ENCODE measurements at places on chromosomes 2 and 18.

- peak; percentile 32 for DNase-seq
Measured at GRCh38 chr2:200756618-200757321, 54.9 kb upstream of the BZW1 start.

- no peak for DNase-seq
Measured at GRCh38 chr2:205785507-205786260, 103.4 kb downstream of the NRP2 start.

DNA sequence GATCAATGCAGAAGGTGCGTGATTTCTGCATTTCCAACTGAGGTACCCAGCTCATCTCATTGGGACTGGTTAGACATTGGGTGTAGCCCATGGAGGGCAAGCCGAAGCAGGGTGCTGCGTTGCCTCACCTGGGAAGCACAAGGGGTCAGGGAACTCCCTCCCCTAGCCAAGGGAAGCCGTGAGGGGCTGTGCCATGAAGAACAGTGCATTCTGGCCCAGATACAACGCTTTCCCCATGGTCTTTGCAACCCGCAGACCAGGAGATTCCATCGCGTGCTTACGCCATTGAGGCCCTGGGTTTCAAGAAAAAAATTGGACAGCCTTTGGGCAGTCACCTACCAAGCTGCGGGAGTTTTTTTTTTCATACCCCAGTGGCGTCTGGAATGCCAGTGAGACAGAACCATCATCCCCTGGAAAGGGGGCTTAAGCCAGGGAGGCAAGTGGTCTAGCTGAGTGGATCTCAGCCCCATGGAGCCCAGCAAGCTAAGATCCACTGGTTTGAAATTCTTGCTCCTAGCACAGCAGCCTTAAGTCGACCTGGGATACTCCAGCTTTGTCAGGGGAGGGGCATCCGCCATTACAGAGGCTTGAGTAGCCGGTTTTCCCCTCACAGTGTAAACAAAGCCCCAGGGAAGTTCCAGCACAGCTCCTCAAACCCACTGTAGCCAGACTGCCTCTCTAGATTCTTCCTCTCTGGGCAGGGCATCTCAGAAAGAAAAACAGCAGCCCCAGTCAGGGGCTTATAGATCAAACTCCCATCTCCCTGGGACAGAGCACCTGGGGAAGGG, 21.7 kb downstream of the TFPI start:
- DNase-seq: peak; percentile 54

- DNase-seq: no peak
Measured at GRCh38 chr2:8355102-8355859, 326.6 kb upstream of the ID2 start.

DNA sequence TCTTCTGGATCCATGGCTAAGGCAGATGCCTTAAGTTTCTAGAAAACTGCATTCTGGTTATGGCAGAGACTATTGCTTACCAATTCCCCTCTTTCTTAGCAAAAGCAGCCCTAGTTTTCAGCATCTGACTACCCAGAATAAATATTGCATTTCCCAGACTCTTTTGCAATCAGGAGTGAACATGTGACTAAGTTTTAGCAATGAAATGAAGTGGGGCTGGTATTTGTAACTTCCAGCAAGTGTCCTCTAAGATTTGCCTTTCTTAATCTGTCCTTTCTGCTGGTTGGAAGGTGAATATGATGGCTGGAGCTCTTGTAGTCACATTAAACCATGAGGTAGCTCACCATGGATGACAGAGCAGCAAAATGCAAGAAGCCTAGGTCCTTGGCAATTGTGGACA, 132.9 kb upstream of the PKDCC start:
- DNase-seq: no peak

GRCh38 chr18:40925071-40925541, 1029.9 kb upstream of the PIK3C3 start:
- no peak for DNase-seq

DNA sequence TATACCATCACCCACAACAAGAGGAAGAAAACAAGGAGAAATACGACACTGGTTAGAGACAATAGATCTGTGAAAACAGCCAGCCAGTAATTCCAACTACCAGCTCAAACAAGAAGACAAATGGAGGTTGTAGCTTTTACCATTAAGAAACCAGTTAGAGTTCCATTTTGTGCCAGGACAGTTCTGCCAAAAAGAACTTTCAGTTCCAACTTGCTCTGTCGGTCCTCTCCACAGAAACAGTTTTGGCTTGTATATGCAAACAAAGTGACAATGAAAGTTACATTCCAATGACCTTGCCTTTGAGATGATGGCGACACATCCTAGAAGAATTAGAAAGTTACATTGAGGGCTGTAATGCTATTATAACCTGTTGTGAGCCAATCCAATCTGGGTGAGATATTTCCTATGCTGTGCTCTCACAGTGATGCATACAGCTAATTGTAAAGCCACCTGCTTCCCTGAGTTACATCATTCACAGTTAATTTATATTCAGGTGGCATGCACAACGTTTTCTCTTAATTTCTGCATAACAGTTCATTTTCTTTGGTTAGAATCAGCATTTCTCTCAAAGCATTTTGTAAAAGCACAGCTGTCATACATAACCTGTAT, 1378.4 kb upstream of the PIK3C3 start:
- DNase-seq: peak; percentile 39

- no peak for DNase-seq
Measured at GRCh38 chr18:13522861-13523660, 203.3 kb downstream of the FAM210A start.

- DNase-seq: no peak
Measured at GRCh38 chr18:55790296-55790695, 202.3 kb upstream of the TCF4 start.

GRCh38 chr18:13229001-13229671, 10.6 kb downstream of the LDLRAD4 start:
- no peak for DNase-seq

DNA sequence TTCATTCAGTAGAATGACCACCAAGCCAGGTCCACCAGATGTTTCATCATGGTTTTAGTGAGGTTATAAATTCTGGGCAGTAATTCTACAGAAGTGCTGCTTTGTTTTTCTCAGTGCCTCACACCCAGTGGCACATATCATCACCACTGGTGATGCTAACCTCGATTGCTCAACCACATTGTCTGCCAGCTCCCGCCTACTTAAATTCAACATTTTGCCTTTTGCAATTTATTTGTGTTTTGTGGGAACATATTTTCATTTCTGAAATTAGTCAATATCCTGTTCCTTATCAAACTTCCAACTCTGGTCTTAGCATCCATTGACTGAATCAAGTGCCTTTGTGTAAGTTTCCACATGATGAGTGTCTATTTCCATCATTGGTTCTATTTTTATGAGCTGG, 62.3 kb upstream of the TMEM178A start:
- DNase-seq: no peak

DNA sequence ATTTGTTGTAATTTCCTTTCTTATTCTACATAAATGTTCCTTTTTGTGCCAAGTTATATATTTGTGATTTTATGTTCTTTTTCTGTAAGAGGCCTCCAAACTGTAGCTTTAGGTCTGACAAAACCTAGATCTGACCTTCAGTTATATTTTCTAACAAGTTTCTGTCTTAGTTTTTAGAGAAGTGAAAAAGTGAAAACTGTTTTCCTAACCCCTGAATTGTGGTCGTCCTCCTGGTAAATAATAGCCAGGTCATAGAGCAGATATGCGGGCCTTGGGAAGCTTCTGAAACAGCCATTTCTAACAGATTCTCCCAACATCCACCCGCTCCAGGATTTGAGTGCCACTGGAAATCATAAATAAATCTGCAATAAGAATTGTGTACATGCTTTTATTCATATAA, 398.4 kb upstream of the CWC22 start:
- no peak for DNase-seq

- DNase-seq: no peak
Measured at GRCh38 chr2:237074211-237074993, 11.3 kb upstream of the COPS8 start.

DNA sequence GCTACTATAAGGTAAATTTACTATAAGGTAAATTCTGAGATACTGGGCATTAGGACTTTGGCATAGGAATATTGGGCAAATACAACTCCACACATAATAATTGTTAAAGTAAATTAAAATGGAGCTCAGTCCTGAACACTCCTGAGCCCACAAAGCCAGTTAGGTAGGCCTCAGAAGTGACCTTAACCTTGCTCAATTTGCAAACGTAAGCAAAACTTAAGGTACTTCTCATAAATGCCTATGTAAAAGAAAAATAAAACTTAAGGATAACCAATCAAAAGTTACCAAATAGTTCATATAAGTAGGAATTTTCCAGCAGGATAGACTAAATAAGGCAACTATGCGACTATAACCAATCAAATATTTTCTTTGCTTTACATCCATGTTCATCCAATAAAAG, 197.7 kb downstream of the MC4R start:
- DNase-seq: no peak

DNA sequence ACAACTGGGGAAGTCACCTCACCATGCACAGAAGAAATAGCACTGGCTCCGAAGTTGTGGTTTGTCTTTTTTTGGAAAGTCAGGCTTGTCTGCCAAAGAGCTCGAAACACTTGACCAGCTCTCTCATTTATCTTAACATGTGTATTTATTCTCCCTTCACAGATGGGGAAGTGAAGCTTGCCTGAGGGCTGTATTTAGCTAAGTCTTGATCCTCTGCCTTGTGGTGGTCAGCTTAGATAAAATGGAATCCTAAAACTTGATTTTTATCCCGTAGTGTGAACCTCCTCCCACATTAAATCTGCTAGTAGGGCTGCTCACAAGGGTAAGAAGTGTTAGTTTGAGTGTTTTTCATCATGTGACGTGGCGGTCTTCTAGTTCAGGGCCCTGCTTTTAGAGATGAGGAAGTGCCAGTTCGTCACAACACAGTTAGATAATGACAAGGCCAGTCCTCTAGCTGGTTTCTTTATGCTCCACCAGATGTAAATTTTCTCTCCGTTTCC, 89.7 kb downstream of the TMEM247 start:
- no peak for DNase-seq

- no peak for DNase-seq
Measured at GRCh38 chr2:44107974-44108373, 60.7 kb upstream of the PPM1B start.

GRCh38 chr18:36543991-36544725, 246.6 kb downstream of the FHOD3 start:
- no peak for DNase-seq

DNA sequence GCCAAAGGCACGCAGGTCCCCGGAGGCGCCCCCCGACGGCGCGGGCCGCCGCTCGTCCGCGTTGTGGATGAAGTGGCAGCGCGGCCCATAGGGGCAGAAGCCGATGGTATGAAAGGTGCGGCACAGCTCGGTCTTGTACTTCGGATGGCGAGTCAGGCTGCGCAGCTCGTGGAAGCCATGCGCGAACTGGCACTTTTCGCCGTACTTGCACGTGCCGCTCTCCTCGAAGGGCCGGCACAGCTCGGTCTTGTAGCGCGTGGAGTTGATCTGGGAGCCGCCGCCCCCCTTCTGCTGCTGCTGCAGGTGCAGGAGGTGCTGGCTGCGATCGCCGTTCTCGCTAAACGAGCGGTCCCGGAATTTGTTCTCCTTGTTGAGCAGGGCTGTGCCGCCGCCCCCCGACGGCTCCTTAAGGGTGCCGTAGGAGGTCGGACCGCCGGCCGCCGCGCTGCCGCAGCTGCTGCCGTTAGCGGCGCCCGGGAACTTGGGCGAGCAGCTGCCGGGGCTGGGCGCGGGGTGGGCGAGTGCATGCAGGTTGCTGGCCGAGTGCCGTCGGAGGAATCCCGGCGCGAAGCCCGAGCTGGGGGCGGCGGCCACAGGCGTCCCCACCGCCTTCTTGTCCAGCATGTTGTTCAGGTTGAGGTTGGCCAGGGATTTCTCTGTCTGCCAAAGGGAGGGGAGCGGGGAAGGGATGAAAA, 1.2 kb downstream of the ZFP36L2 start:
- DNase-seq: peak; percentile 79

- DNase-seq: peak; percentile 44
Measured at GRCh38 chr2:10079870-10080535, at the start of gene CYS1. TSS of gene CYS1 (minus strand) at chr2:10080411. CDS start at chr2:10080223, 188 bp downstream.

- no peak for DNase-seq
Measured at GRCh38 chr2:156652691-156653090, 216.5 kb downstream of the GPD2 start.

DNA sequence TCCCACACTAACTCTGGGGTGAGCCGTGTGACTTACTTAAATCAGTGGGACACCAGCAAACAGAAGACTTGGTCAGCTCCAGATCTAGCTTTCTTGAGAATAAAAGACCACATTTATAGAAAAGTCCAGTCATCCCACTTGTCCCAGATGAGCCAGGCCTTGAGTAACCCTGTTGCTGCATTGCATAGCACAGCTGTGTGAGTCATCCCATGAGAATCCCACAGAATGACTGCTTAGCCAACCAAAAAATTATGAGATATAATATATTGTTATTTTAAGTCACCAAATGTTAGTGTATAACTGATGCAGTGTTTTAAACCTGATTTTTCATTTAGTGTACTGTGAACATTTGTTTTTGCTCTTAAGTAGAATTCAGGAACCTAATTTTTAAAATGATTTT, 94.2 kb upstream of the FSHR start:
- DNase-seq: peak; percentile 70

GRCh38 chr18:73147590-73147989, 279.8 kb upstream of the NETO1 start:
- DNase-seq: no peak

GRCh38 chr2:225037415-225038230, 4.6 kb downstream of the DOCK10 start:
- no peak for DNase-seq

DNA sequence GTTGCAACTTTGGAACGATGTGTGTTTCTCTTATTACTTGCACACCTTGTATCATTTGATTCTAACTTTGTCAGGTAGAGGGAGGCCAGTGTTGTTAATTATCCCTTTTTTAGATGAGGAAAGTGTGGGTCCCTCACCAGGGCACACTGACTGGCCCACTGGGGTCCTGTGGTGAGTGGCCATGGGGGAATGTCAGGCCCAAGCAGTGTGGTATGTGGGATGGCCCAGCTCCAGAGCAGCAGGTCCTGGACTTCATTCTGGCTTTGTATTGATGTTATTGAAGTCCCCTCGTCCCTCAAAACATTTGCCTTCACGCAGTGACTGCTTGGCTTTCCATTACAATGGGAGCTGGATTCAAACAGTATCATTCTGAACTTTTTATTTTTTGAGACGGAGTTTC, 11.7 kb downstream of the NCK2 start:
- DNase-seq: no peak

DNA sequence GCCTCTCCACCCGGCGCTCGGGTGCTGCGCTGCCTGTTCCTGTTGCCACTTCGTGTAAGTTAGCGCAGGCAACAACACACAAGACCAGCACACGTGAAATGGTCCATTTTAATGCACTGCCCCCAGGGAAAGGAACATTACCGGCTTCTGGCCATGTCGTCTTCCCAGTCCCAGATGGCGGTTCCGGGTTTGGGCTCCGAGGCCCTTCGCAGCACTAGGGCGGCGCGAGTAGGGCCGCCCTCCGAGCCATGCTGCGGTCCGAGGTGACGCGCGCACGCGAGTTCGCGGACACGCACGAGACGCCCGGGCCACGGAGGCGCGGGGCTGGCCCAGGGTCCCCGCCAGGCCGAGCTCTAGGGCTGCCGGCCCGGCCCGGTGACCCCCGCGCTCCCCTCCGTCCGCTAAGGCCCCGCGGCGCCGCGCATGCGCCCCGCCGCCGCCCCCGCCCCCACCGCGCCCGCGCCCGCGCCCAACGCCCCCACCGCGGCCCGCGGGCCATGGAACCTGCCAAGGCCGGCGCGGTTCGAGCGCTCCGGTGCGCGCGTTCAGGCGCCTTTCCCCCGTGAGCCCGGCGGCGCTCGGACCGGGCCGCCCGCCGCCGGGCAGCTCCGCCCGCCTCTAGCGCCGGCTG, 367 bp upstream of the ZNF236 start:
- peak; percentile 48 for DNase-seq

- DNase-seq: no peak
Measured at GRCh38 chr18:24603151-24603550, 142.7 kb downstream of the HRH4 start.
